ENCODE measurements at places on chromosomes 16 and 17. TPM values are rescaled to one million over a fixed set of nuclear protein-coding genes. Genes with fewer than 3 reads are reported as not detected.
A peak's percentile ranks its signal among the peaks of the same experiment; 100 is the strongest.

Gene CES1
- not detected for total RNA-seq

- peak; percentile 87 for DNase-seq
Observed at GRCh38 chr16:85767531-85767930, 16.6 kb upstream of the C16orf74 start.

Gene KRTAP4-5
- not detected for total RNA-seq

DNA sequence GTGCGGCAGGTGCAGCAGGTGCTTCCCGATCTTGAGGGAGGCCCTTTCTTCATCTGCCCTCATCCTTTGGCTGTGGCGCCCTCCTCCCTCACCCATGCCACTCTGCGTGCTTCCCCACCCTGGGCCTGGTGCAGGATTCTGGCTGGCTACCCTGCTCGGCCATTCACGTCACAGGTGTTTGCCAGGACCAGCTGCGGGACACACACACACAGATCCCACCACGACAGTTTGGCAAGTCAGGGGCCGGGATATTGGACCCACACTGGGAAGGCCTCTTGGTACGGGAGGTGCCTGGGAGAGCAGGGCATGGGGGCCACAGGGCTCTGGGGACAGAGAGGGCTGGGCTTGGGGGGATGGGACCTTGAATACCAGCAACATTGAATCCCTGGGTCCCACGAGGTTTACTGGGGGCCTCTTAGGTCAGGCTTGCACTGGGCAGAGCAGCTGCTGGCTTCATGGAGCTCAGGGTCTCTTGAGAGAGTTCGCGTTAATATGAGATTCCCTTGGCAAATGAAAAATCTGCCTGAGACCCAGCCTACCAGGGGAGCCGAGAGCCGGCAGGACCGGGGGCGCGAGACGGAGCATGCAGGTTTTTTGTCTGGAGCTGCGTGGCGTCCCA is 15.1 kb downstream of the ADCY7 start:
- no peak for DNase-seq
